ENCODE measurements at places on chromosomes 2 and 18.
A peak's percentile ranks its signal among the peaks of the same experiment; 100 is the strongest.

- DNase-seq = peak; percentile 37
Observed at GRCh38 chr2:85887566-85888019, 1.2 kb downstream of the ST3GAL5 start.

DNA sequence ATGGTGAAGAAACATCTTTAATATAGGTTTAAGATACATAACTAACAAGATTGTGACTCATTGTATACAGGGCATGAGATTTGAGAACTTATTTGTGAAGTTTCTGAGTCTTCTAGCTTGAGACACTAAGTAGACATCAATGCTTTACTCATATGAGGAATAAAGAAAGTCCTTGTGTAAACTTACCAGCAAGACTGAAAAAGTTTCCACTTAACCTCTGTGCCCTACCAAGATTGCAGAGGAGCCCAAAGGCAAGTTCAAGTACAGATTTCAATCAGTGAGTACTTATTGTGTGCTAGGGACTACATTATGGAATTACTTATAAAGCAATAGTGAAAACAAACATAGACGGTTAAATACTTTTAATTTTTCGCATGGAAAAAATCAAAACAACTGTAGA, 1041.2 kb upstream of the CELF4 start:
- DNase-seq = no peak

DNA sequence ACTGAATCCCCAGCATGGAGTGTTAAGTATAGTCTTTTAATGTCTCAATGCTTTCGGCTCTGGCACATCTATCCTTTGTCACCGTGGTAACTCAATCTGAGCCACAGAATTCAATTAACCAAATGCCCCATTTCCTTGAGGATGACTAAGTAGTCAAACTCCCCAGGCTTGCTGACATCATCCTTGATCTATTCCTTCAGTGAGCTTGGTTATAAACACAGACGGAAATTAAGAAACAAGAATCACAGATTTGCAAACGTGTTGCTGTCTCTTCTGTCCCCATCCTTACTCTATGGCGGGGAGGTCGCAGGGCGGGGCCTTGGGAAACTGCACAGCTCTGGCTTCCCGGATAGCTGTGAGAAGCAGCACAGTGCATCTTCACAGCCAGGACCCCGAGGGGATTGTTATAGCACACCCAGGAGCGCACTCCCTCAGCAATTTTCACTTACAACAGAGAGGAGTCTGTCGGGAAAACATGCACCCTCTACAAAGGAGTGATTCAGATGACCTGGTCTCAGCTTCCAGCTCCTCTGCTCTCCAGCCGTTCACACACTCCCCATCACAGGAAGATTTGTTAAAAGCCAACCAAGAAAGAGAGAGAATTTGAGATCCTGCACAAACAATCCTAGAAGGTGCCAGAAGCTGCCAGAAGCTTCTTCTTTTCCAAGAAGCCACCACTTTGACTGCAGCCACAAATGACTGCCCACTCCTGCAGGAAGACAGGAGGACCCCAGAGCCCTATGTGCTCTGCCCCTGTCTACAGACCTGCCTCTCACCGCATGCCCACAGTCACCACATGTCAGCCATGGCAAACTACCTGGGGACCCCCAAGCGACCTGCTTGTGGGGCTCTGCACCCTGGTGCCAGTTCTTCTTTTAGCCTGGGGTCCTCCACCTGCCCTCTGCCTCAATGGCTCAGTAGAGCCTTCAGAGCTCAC, 44.9 kb upstream of the YWHAQ start:
- no peak for DNase-seq

DNA sequence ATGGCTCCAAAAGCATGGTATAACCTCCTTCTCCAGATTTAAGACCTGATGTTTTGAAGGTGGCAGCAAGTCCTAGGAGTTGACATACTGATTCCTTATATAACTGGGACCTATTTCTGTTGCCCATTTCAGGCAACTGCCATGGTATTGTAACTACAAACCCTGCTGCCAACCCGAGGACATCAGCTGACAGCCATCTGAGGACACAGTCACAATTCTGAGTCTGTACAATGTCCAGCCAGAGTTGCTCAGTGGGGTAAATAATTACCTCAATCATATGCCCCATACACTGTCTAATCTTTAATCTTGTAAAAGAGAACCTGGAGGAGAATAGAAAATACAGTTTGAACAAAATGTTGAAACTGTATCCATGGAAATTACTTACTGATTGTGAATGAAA, 8.7 kb upstream of the GAREM2 start:
- no peak for DNase-seq

DNA sequence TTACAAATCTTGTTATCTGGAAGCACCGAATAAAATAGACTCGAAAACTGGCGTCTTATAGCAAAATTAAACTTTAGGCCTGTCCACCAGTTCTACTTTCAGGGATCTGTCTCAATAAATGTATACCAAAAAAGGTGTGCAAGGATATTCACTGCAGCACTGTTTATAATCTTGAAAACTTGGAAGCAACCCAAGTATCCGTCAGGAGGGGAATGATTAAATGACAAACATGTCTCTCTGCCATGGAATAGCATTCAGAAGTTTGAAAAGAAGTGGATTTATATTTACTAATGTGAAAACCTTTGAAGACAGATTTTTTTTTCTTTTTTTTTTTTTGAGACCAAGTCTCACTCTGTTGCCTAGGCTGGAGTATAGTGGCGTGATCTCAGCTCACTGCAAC, 32.3 kb upstream of the SATB2 start:
- DNase-seq = no peak

- no peak for DNase-seq
Observed at GRCh38 chr2:221490506-221491060, 81.5 kb downstream of the EPHA4 start.

GRCh38 chr2:241817126-241817820, 8.3 kb downstream of the NEU4 start:
- DNase-seq = no peak

GRCh38 chr18:76445741-76446232, 49.3 kb downstream of the ZNF516 start:
- no peak for DNase-seq

- no peak for DNase-seq
Observed at GRCh38 chr2:132372276-132372675, 44.3 kb upstream of the GPR39 start.

GRCh38 chr2:43032213-43033015, 194.0 kb downstream of the ZFP36L2 start:
- no peak for DNase-seq

DNA sequence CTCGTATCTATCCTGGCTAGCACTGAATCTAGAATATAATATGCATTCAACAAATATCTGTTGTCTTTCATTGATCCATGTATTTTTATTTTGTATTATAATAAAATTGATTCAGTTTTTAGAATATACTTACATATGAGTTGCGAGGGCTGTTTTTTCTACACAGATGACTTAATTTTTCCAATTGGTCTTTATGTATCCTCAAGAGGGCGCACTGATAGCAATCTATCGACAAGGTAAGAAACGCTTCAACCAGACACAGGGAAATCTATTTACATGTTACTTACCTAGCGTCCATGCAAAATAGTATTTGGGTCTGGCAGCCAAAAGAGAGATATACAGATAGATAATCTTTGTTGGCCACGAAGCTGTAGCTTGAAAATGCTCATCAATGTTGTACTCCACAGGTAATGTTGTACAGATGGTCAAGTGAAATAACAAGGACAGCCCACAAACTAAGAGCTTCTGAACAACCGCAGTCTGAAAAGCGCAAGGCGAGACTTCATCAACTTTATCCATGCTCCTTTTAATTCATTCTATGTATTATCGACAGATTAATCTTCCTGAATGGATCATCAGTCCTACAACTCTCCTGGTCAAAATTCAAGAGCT, 35.5 kb upstream of the KIDINS220 start:
- no peak for DNase-seq

DNA sequence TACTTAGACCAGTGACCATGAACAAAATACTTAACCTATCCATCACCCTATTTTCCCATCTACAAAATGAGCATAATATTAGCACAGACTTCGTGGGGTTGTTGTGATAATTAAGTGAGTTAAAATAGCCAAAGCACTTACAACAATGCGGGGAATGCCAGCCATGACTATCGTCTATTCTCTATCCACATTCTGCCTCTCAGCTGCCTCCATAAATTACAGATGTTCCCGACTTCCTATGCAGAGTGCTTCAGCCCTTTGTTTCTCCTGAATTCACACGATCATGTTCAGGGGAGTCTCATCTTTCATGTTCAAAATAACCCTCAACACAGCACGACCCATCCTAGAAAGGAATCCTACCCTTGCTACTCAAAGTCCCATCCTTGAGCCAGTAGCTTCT, 211.6 kb downstream of the EN1 start:
- DNase-seq = no peak

DNA sequence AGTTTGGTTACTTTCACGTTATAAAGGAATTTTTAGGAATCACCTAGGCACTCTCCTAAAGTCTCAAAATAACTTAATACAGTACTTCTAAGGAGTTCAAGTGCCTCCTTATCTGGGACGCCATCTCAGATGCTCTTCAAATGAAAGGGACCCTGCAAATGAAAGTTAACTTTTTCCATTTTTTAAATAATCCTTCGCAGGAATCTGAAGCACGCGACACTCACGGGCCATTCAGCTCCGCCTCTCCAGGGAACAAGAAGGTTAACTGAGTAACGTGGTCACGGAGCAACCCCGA, 537 bp upstream of the ZC3H15 start:
- no peak for DNase-seq

DNA sequence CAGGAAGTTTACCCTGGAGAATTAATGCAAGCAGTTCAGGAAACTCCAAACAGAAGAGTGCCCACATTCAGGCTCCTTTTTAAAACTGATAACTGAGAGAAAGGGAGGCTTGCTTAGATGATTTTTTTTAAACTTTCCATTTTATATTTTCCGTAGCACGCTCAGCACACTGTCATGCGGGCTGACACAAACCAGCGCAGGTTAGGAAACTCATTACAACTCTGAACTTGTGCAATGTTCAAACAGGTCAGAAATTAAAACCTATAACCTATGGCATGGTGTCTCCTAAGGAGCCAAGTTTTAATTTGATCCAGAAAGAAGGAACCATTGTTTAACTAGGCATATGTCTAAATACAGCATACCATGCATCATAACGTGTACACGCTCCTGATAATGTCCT, 117.7 kb upstream of the SMIM21 start:
- no peak for DNase-seq

GRCh38 chr18:76131738-76132137, 363.3 kb downstream of the ZNF516 start:
- DNase-seq = peak; percentile 29

DNA sequence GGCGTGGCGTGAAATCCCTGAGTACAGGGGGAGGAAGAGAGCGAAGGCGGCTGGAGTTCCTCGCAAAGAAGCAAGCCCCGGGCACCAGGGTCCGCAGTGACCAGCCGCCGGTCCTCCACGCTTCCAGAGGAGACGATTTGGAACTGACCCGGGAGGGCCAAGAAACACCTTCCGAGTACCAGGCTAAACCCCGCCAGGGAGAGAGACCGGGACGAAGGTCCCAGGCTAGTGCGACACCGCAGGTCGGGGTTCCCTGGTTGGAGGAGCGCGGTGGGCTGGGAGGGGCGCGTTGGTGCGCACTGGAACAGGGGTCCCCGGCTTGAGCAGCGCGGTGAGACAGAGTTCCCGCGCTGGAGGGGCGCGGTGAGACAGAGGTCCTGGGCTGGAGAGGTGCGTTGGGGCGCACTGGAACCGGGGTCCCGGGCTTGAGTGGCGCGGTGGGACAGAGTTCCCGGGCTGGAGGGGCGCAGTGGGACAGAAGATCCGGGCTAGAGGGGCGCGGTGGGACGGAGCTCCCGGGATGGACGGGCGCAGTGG, 901 bp downstream of the WDFY1 start:
- DNase-seq = no peak

GRCh38 chr2:68018727-68019126, 44.1 kb downstream of the C1D start:
- no peak for DNase-seq

DNA sequence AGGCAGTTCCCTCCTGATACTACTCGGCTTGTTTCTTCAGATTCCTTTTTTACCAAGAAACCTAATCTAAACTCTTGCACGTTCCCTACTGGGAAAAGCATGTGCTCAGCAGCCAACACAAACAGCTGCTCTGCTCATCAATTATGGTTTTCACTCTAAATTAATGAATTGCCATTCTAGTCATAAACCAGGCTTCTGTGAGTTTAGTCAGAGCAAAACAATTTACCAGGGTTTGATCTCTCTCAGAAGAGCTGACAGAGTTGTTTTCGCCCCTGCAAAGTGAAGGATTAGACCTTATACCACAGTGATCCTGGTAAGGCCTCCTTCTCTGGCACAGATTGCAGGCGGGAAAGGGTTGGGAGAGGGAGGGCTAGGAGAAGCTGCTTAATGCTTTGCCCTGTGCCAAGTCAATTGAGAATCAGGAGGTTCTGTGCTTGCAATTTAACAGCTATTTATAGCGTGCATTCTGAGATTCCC, 57.2 kb downstream of the REEP1 start:
- no peak for DNase-seq

DNA sequence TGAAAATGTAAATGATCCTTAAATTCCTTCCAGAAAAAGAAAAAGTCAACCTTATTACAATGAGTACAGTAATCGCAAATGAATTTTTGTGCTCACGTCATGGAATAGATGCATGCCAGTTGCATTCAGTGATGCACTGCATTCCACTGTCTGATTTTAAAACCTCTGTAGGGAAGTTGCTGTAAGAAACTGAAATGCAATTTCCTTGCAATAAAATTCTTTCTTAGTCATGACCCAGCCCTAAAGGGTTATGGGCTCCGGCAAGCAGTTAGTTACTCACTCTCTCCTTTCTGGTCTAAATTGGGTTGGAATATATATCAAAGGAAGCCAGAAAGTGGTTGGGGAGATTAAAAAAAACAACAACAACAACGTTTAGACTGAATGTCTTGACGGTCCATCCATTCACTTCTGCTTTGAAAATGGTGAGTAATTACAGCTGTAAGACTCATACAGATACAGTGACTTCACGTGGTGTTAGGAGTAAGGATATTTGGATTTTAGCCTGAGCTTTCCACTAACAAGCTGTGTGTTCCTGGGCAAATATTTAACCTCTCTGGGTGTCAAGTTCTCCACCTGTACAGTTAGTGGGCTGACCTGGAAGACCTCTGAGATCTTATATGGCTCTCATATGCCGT, 8.6 kb upstream of the RND3 start:
- DNase-seq = no peak

DNA sequence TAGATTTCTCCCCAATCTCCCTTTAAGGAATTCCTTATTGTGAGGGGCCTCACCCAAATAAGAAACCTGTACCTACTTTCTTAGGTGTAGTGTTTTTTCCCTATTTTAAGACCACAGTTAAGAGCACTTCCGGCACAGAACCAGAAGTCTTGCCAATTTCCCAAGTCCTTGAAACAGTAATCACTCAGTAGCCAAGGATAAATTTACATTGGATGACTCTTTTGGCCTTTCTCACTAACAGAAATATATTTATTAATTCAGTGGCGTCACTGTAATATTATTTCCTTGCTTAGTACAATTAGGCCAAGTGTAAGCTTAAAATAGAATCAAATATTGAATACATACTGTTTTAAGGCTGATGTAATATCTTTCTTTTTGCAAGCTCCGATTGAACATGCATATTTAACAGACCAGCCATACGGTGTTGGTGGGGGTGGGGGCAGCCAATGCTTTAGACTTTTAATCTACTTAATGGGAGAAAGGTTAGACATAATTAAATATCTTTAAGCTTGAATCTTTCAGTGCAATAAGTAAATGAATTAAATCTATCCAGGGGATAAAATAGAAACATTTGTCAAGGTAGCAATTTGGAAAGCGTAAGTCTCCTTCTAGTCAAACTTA, 50.8 kb upstream of the ITGA6 start:
- DNase-seq = no peak
